ENCODE measurements at places on chromosomes 1 and 21. TPM values are rescaled to one million over a fixed set of nuclear protein-coding genes. Genes with fewer than 3 reads are reported as not detected.
A peak's percentile ranks its signal among the peaks of the same experiment; 100 is the strongest.

SLAMF9 gene
- total RNA-seq: not detected

WNT2B gene
- not detected for total RNA-seq

EPHA2 gene
- not detected for total RNA-seq

DMRTA2 gene
- total RNA-seq: not detected

GJA5 gene
- total RNA-seq: not detected

MIXL1 gene
- total RNA-seq: not detected

MXRA8 gene
- total RNA-seq: not detected

DNA sequence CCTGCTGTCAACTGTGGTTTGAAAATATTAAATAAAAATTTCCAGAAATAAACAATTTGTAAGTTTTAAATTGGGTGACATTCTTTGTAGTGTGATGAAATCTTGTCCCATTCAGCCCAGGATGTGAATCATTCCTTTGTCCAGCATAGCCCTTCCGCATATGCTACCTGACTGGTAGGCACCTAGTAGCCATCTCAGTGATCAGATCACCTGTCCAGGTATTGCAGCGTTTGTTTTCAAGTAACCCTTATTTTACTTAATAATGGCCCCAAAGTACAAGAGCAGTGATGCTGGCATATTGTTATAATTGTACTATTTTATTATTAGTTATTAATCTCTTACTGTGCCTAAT, 351.6 kb upstream of the B3GALT2 start:
- DNase-seq: no peak

DNA sequence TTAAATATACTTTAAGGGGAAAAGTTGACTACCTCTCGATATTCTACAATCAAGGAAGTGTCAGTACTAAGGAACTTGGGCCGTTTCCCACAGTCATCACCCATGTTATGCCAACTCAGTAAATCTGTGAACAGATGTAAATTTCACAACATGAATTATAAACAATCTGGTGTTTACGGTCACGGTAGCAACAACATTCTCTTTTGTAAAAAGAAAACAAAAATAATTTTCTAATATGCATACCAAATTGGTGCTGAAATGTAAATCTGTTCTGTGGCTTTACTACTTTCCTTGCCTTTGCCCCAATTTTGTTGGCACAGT, 1.2 kb downstream of the SH3GLB1 start:
- no peak for DNase-seq

DNA sequence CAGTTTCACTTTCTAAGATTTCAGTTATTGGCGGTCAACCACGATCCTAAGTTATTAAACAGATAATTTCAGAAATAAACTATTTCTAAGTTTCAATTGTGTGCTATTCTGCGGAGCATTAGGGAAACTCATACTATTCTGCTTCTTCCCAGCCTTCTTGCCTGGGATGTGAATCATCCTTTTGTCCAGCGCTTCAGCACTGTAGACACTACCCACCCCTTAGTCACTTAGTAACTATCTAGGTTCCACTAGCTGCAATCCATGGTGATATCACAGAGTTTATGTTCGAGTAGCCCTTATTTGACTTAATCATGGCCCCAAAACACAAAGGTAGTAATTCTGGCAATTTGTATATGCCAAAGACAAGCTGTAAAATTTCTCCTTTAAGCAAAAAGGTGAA, 279.9 kb upstream of the ADAMTS5 start:
- no peak for DNase-seq

DNA sequence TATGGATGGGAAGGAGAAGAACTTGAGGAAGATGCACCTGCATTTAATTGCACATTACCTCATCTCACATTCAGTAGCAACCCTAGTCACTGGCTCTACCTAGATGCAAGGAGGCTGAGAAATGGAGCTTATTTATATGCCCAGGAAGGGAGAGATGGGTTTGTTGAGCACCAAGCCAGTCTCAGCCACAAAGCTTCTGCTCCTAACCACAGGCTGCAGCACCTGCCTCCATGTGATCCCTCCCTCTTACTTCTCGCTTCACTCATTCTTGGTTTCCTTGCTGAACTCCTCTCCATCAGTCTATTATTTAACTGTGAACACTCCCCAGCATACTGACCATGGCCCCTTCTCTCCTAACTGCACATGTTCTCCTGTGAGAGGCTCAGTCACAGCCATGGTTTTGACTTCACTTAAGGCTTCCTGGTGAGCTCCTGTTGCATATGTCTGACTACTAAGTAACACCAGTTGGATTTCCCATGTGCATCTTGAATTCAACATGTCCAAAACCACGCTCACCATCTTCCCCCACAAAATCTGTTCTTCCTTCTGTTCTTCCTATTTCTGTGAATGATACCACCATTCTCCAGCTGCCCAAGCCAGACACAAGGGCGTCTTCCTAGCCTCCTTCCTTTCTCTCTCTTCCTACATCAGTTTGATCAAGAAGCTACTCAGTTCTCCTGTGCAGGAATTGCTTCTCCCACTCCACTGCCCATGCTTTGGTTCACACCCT, 139.8 kb downstream of the AK5 start:
- peak; percentile 52 for DNase-seq

DNA sequence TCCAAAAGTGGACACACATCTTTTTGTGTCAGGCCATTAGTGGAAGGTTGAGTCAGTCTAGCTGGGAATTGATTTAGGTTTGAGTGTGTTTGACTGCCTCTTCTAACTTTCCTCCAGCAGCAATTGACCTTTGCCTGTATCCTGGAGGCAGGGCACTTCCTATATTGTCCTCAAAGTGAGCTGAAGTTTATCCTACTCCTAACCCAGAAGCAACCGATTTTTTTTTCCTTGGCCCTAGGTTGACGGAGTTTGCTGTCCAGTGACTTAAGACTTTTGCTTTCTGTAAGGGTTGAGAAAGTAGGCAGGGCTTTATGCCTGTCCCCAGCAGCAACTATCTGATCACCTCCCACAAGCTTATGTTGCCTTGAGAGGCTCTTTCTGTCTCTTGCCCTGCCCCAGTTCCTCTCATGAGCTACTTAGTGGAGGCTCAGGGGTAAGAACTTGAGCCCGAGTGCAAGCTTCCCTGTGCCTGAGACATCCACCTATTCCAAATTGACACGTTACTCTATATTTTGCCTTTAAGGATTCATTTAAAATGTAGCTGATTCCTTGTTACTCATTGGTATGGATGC, 30.9 kb downstream of the SLC35F3 start:
- DNase-seq: no peak

- no peak for DNase-seq
Observed at GRCh38 chr1:221336126-221336525, 405.8 kb downstream of the DUSP10 start.

DNA sequence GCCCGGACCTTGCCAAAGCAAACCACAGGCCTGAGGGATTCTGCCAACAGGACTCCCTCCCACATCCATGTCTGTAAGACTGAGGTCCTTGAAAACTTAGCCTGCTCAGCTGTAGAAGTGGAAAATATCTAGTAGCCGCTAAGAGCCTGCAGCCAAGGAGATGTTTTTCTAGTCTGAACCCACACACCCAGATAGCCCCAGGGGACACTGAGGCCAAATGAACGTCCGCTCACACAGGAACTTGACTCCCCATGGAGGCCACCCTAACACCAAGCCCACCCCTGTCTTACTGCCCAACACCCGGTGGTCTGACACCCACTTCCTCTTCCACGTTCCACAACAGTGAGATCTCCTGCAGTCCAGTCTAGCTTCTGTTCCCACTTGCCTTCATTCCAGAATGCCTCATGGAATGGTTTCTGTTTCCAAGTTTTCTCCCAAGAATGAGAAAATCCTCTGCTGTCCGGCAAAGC, 174.8 kb downstream of the PLPP3 start:
- no peak for DNase-seq

GRCh38 chr1:21623410-21623961, 45.7 kb downstream of the RAP1GAP start:
- DNase-seq: no peak

DNA sequence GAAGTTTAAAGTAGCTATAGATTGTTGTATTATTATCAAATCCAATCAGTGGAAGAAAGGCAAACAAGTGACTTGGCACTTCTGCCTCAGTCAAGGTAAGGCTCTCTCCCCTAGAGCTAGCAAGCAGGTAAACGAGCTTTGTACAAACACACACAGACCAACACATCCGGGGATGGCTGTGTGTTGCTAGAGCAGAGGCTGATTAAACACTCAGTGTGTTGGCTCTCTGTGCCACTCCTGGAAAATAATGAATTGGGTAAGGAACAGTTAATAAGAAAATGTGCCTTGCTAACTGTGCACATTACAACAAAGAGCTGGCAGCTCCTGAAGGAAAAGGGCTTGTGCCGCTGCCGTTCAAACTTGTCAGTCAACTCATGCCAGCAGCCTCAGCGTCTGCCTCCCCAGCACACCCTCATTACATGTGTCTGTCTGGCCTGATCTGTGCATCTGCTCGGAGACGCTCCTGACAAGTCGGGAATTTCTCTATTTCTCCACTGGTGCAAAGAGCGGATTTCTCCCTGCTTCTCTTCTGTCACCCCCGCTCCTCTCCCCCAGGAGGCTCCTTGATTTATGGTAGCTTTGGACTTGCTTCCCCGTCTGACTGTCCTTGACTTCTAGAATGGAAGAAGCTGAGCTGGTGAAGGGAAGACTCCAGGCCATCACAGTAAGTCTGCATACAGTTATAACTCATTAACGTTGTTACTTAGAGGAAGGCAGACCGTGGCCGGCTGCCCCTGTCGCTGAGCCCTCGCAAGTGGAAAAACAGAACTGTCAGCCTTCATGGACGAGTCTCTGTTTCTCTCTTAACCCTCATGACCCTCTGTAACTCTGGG, at the start of gene PALMD:
Gene PALMD (plus strand): TSS at position 415 of the 833 bp plus-strand sequence. CDS start 205 bp downstream, at position 620.
- no peak for DNase-seq

DNA sequence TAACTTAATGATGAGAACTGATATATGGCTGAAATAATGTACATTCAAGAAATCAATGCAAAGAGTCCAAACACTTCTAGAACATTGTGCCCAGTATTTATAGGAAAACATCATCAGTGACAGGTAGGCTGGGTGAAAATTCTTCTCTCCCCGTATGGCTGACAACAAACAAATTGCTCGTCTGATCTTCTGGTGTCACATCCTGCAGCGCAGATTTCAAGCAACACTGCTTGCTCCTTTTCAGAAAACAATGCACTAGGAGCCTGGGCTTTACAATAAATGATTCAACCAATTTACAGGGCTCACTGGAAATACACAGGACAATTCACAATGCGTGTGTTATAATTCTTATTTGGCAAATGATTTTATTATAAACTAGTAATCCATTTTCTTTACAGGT, 185.3 kb downstream of the RERE start:
- no peak for DNase-seq

DNA sequence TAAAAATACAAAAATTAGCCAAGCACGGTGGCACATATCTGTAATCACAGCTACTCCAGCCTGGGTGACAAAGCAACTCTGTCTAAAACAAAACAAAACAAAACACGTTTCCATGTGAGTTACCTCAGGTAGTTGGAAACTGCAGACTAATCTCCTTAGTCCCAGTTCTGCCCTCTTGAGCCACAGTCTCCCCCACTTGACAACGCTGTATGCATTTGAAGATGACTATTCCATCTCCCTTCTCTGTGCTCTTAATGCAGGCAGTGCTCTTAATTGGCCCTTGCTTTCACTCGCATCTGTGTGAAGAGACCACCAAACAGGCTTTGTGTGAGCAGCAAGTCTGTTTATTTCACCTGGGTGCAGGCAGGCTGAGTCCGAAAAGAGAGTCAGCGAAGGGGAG, 19.6 kb upstream of the DHCR24 start:
- DNase-seq: no peak

DNA sequence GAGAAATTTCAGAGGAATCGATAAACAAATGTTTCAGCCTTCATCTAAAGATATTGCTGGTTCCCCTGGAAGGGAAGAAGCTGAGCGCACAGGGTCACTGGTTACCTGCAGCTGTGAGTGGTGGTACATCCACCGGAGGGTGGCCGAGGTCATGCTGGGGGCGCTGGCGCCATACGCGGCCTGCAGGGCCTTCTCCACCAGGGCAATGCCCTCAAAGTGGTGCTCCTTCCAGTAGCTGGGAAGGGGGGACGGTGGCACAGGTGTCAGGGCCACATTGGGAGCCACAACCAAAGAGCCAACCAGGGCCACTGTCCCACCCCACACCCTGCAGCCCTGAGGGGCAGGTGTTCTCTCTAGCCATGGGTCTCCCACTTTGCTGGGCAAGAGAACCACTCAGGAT, 4.7 kb downstream of the AKR7A3 start:
- DNase-seq: no peak

DNA sequence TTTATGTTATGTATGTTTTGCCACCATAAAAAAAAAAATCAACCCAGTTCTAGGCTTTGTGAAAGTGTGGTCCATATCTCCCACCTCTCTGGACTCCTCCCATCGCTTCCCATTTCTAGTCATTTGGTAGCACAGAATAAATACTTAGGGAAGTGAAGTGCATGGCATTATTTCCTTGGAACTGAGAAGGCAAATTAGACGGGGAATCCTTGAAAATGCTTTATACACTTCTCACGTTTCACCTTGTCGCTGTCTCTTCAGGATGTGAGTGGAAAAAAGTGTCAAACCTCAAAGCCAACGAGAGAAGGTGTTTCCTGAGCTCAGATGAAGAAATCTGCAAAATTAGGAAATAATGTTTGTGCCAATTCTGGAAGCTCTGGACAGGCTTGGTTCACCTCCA, 209.9 kb downstream of the ATG4C start:
- no peak for DNase-seq

- DNase-seq: no peak
Observed at GRCh38 chr21:39633770-39634181, 21.0 kb downstream of the B3GALT5 start.

- peak; percentile 67 for DNase-seq
Observed at GRCh38 chr1:25033828-25034705, 104.0 kb upstream of the RUNX3 start.

- DNase-seq: no peak
Observed at GRCh38 chr1:115978292-115978941, 2.1 kb downstream of the SLC22A15 start.

- DNase-seq: no peak
Observed at GRCh38 chr1:109873278-109874175, 37.1 kb upstream of the CSF1 start.

- no peak for DNase-seq
Observed at GRCh38 chr21:36784947-36785346, 86.0 kb downstream of the SIM2 start.

DNA sequence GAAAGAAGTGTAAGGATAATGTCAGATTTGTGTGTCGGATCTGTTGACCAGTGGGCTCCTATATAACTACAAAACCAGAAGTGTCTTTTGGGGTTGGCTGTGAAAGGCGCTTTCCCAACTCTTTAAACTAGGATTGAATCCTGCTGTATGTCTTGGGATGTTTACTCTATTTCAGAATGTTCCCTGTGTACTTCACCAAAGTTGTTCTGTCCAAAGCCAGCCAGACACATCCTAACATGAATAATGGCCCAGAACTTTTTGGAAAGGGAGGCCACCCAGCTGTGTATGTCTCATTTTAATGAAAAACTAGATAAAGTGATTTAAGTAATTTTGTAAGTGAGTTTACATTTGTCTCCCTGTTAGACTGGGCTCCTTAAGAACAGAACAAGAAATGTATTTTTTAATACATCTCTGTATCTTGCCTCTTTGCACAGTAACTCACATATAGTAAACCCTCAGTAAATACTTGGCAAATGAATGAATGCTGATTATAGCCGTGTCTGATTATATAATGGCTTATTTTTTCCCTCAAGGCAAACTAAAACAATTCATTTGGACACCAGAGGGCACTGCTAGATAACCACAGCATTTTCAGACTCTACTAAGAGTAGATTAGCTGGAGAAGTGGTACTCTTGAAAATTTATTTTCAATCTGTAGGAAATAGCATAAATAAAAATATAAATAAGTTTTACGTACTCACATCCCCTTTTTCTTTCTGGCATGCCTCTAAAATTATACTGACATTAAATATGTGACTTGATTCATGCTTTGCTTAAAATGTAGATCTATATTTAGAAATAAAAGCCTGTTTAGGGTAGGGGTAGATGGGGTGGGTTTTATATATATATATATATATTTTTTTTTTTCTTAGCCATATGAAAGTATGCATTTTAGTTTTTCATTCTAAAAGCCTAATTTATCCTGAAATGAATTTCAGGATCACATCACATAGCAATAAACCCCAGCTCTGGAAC, 23.8 kb downstream of the TSEN15 start:
- peak; percentile 43 for DNase-seq

Measured in activated CD8-positive, alpha-beta T cell treated with anti-CD3 and anti-CD28 coated beads, Interleukin-2, amount 10 ng/mL, durations not matched to agents 7 days and 5 days (primary cell).